ENCODE measurements at places on chromosomes 6 and 20.

- no peak for DNase-seq
Measured at GRCh38 chr6:6771224-6771945, 182.9 kb downstream of the LY86 start.

GRCh38 chr6:44660561-44661220 lies 273.2 kb downstream of the CDC5L start:
- no peak for DNase-seq

- DNase-seq, result no peak
Measured at GRCh38 chr20:45925821-45926506, 8.5 kb upstream of the PCIF1 start.

GRCh38 chr6:19798362-19798761 lies 38.8 kb upstream of the ID4 start:
- no peak for DNase-seq

- DNase-seq, result no peak
Measured at GRCh38 chr6:90898763-90899162, 311.9 kb upstream of the MAP3K7 start.

GRCh38 chr20:23226612-23227265 lies 123.9 kb upstream of the NXT1 start:
- no peak for DNase-seq

DNA sequence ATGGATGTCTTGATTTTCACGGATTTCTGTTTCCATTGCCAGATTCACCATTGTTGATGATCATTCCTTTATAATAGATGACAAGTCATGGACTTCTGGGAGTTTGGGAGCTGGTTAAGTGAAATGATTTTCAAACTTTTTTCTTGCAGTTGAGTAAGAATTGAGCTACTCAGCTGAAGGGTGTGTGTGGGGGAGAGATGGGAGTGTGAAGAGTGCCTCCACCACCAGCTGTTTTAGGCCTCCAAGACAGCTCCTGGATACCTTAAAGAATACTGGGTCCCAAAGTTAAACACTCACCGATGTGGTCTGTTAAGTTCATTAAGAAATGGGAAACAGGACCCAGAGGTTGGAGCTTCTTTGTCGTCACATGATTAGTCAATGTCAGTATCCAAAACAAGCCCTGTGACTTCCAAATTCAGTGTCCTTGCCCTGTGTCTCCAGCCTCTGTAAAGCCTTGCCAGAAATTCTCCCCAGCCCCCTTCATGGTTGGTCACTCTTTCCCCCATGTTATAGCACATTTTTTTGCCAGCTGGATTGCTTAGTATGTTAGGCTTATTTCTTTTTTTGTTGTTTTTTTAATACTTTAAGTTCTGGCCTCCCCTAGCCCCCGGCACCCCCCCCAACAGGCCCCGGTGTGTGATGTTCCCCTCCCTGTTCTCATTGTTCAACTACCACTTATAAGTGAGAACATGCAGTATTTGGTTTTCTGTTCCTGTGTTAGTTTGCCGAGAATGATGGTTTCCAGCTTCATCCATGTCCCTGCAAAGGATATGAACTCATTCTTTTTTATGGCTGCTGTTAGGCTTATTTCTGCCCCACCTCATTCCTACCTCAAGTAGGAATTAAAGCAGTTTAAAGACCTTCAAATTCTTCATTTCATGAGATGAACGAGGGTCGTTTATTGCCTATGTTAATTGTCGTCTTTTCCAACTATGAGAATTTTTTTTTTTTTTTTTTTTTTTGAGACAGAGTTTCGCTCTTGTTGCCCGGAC lies 26.9 kb downstream of the BICRAL start:
- DNase-seq, result no peak

DNA sequence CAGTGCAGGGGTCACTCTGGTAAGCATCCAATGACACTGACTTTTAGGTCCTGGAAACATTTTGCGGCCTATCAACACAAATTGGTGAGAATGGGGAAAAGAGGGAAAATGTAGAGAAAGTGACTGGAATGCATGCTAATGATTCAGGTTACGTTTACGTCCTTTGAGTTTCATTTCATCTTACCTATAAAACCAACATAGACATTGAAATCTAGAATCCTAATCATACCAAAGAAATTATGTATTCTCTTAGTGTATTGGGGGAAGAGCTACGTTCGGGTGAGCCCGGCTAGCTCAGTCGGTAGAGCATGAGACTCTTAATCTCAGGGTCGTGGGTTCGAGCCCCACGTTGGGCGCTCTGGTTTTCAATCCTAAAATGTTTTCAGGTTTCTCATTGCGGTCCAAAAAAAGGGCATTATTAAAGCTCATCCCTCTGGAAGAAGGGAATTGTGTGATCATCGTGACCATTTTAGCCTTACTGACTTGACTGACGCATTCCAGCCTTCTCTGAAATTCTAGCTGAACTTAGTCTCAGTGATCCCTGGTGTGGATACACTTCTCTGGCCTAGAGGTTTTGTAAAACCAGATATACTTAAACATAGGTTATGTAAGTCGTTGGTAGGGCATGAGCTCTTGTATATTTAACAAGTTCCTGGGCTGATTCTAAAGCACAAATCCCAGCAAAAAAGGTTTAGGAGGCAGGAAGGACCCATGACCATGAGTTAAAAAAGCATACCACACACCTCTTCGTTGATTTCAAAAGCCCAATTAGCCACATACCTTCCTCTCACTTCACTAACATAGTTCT lies 18.3 kb downstream of the HMGN4 start:
- DNase-seq, result no peak

DNA sequence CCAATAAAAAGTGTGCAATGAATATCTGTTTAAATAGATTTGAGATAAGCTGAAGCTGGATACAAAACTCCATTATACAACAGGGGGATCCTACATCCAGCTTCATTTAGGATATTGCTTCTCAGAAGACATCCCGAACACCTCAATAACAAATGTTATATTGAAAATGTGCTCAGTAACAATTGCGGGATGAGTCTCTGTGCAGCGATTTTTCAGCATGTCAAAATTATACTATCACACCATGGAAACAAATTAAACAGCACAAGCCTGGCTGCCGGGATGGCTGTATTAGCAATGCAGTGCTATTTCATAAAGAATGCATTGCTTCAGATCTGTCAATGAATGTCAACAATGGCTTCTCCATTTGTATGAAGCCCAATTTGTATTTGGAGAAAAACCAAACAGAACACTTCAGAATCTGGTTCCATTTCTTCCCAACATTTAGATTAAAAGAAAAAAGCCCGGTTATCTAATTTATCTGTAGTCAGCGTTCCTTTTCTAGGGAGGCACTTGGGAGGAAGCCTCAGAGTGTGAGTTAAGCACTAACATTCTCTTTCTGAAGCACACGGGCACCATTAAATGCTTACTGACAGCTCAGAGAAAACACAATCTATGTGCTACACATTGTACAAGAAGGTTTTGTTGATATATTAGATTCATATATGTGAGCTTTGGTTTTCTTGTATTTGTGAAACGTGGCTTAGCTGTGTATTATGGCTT lies 310.9 kb upstream of the AGPAT4 start:
- DNase-seq, result no peak

GRCh38 chr6:129651291-129651691 lies 58.7 kb downstream of the ARHGAP18 start:
- no peak for DNase-seq

DNA sequence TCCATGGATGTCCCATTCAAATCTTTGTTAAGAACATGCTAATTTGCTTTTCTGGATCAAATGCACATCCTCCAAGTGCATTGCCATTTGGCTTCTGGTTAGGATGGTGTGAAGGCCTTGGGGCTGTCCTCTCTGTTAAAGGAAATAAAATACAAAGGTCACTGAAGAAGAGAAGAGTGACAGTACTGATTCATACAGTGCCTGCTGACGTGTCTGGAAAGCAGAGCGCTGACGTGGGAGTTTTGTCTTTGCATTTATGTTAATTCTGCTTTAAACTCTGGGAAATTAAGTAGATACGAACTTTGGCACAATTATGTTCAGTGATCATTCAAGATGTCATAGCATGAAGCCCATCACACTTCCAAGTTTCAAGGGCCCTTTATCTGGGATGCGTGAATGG lies 33.2 kb downstream of the SYNDIG1 start:
- DNase-seq, result no peak

GRCh38 chr20:54566031-54566688 lies 90.8 kb downstream of the DOK5 start:
- DNase-seq, result no peak

- DNase-seq, result no peak
Measured at GRCh38 chr6:126113261-126113660, 126.9 kb downstream of the TRMT11 start.

GRCh38 chr6:151015101-151015700 lies 149.7 kb downstream of the MTHFD1L start:
- no peak for DNase-seq

GRCh38 chr20:39541136-39541803 lies 579.1 kb downstream of the DHX35 start:
- DNase-seq, result no peak

DNA sequence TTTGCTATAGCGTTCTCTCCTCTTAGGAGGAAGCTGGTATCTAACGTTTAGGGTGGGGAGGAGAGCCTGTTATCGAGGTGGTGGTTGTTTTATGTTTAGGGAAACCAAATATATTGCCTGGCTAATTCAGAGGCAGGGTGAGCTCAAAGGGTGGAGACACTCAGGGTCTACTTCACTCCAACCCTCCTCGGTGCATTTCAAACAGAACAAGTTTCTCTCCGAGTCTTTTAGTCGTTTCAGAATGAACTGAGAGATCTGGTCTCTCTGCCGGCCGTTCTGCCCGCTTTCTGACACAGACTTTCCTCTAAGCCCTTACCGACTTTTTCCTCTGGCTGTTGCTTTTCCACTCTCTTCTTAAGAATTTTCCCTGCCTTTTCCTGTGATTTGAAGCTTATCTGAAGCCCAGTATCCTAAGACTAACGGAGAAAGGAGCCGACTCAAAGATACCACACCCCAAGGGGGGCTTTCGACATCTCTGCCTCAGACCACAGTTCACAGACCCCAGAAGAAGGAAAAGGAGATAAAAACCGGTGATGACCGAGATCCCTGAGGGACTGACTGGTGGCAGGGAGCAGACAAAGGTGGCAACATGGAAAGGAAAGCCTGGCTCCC lies 865 bp downstream of the STK38 start:
- DNase-seq, result no peak

DNA sequence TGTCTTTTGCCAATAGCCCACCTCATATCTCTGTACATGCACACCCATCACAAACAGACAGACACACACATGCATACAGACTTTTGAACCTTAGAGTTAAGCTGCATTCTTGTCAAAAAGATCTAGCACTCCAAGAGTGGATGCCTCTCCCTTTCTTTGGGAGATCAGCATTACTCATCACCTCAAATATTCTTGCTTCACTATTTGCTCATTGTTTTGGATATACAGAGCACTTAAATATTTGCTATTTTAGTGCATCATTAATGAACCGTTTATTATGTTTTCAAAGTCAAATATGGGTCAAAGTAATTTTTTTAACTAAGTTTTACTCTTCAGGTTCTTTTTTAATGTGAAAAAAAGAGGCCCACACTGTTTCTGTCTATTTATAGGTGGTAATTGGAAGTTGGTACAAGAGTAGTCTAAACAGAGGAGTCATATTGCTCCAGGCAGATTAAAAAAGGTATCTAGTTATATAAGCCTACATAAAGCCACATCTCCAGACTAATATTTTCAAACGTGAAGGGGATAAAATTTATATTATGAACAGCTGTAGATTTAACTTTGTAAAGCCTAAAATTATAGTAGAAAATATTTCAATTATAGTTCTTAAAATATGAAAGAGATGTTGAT lies 102.6 kb downstream of the FLRT3 start:
- DNase-seq, result no peak

GRCh38 chr20:48621376-48622078 lies 206.3 kb downstream of the PREX1 start:
- DNase-seq, result no peak

GRCh38 chr6:114121913-114122662 lies 151.1 kb upstream of the HDAC2 start:
- DNase-seq, result no peak

- peak; percentile 66 for DNase-seq
Measured at GRCh38 chr6:37210313-37210968, 40.5 kb downstream of the PIM1 start.

GRCh38 chr20:59958626-59959025 lies 403 bp downstream of the CDH26 start:
- no peak for DNase-seq

GRCh38 chr6:7140631-7141378 lies 33.0 kb downstream of the RREB1 start:
- peak; percentile 61 for DNase-seq

DNA sequence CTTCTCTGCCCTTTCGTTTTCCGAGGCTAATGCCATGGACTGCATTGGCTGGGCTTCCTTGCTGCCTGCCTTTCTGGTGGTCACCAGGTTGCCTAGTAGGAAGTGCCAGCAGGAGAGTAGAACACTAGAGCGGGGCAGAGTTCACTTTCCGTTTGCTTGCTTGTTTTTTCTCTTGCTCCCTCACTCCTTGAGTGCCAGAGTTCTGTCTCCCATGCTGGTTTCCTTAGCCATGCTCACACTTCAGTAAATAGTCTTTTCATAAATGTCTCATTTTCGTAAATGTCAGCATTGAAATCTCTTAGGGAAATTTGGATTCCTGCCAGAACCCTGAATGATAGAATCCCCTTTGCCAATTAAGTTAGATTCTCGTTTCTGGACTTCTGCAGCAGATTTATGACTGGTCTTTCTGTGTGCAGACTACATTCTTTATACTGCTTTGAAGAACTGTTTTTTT lies 63.9 kb downstream of the FAM83B start:
- no peak for DNase-seq

- DNase-seq, result no peak
Measured at GRCh38 chr6:96465321-96465903, 56.2 kb upstream of the UFL1 start.

GRCh38 chr6:159119791-159120190 lies 49.4 kb upstream of the FNDC1 start:
- DNase-seq, result no peak

DNA sequence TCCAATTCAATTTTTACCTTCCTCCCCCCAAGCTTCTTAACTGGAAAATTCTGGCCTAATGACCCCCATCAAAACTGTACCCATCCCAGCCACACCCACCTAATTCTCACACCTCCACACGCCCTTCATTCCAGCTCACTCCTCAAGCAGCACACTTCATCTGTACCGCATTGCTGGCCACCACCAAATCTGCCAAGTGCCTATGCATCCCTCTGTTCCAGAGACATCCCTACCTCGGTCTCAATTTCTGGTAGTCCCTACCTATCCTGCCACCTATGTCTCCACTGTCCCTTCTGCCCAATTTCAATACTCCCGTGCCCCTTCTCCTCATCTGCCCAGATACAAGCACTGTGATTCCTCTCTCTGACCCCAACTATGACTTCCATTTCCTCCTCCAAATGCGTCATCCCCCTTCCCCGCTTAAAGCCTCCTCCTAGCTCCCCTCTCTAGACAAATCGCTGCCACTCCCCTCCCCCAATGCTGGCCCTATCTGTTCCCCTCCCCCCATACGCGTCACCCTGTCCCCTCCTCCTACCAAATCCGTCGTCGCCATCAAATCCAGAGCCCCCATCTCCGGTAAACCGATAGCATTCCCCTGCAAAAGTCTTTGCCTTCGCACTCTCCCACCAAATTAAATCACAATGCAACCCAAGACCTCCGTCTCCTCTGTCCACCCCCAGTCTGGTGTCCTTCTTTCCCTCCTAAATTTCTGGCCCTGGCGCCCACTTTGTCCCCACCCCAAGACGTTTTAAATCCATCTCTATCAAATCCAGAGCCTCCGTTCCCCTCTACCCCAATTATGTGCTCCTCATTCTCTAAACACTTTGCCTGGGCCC lies 1.2 kb downstream of the MTCH1 start:
- DNase-seq, result peak; percentile 33

- no peak for DNase-seq
Measured at GRCh38 chr6:43016943-43017334, 2.9 kb downstream of the KLHDC3 start.

- no peak for DNase-seq
Measured at GRCh38 chr20:53260591-53260990, 288.4 kb downstream of the TSHZ2 start.

- peak; percentile 45 for DNase-seq
Measured at GRCh38 chr20:31569163-31570020, 35.7 kb upstream of the ID1 start.
